ENCODE measurements at places on chromosomes 5 and 9.

DNA sequence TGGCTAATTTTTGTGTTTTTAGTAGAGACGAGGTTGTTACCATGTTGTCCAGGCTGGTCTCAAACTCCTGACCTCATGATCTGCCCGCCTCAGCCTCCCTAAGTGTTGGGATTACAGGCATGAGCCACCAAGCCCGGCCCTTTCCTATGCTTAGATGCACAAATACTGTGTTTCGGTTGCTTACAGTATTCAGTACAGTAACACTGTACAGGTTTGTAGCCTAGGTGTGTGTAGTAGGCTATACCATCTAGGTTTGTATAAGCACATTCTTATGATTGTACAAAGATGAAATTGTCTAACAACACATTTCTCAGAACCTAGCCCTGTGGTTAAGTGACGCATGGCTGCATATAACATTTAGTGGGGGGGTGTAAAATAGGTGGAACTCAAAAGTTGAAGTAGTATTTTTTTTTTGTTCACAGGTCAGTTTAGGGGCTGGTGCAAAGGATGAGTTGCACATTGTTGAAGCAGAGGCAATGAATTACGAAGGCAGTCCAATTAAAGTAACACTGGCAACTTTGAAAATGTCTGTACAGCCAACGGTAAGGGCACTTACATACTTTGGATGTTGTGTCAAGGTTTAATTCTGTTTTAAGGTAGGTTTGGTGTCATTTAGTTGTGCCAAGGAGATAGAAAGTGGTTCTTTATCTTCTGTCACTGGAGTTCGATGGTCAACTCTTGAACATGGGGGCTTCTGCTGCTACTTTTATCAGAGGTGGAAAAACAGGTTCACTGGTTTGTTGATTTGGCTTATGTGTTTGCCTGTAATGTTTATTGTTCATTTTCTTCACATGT lies 3.4 kb downstream of the NPM1 start:
- no peak for DNase-seq

DNA sequence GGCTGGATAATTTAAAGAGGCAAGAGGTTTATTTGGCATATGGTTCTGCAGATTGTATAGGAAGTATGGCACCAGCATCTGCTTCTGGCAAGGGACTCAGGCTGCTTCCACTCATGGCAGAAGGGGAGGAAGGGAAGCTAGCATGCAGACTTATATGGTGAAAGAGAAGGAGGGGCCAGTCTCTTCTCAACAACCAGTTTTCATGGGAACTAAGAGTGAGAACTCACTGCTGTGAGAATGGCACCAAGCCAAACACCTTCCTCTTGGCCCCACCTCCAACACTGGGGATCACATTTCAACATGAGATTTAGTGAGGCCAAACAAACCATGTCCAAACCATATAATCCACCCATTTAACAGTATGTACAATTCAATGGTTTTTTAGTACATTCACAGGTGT lies 113.3 kb upstream of the SHB start:
- no peak for DNase-seq

- no peak for DNase-seq
Observed at GRCh38 chr5:176371621-176372539, 6.6 kb downstream of the ARL10 start.

GRCh38 chr5:8694545-8694944 lies 825.6 kb downstream of the MTRR start:
- DNase-seq = no peak

DNA sequence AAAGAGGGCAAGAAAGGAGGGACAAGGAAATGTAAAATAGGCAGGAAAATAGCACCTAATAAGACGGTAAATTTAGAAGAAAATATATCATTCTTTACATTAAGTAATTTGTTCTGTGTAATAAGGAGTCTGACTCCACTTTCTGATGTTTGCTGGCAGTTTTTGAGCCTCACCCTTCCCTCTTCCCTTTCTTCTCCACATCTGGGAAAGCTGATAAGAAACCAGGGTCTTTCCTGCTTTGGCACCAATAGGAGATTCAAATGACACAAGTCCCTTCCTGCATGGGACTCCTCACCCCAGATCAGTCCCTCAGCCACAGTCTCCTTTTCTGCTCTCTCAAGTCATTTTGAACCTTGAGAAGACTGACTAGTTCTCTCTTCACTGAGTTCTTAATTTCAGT lies 31.2 kb upstream of the LECT2 start:
- DNase-seq = no peak

DNA sequence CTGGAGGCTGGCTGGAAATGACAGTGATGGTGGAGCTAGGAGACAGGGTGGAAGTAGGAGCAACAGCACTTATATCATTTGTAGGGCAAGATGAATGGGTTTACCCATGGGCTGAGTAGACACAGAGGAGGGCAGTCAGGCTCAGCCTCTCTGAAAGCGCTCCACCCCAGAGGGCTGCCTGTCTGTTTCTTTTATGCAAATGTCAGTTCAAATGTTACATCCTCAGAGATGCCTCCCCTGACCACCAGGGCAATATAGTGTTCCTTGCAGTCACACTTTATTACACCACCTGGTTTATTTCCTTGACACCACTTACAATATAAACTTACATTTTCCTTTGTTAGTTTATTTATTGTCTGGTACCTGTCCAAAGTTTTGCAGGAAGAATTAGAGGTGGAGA lies 159.5 kb upstream of the IL12B start:
- DNase-seq = no peak

GRCh38 chr9:110801426-110801825 lies 132.8 kb downstream of the MUSK start:
- DNase-seq = no peak

GRCh38 chr9:134839455-134840125 lies 41.0 kb upstream of the FCN2 start:
- no peak for DNase-seq

GRCh38 chr5:39520232-39520572 lies 95.4 kb upstream of the DAB2 start:
- no peak for DNase-seq

DNA sequence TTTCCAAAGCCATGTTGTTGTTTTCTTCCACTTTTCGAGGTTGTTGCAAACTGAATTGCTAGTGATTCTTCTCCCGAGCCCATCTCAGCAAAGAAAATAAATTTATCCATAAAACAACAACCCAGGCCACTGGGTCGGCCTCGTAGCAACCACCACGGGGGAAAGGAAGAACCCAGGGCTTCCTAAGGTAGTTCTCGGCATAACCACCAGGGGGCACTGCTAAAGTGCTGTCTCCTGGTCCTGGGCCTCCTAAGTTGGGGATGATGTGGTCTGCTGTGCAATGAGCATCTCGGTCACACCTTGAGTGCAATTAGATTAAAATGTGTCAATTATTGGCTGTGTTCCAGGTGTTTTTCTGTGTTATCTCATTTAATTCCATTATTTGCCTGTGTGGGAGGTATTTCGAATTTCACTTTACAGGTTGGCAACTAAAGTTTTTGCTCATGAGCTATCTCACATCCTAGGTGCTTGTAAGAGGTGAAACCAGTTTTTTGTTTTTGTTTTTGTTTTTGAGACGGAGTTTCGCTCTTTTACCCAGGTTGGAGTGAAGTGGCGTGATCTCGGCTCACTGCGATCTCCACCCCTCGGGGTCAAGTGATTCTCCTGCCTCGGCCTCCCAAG lies 102.8 kb upstream of the DAP start:
- DNase-seq = no peak

GRCh38 chr5:173454736-173455598 lies 126.8 kb upstream of the STC2 start:
- DNase-seq = no peak

GRCh38 chr5:94057655-94058054 lies 316.3 kb upstream of the POU5F2 start:
- no peak for DNase-seq

- DNase-seq = no peak
Observed at GRCh38 chr5:145499483-145499882, 335.7 kb downstream of the PRELID2 start.

- DNase-seq = no peak
Observed at GRCh38 chr5:73205305-73205704, 32.3 kb downstream of the TMEM174 start.

GRCh38 chr5:120139039-120139438 lies 325.1 kb upstream of the PRR16 start:
- DNase-seq = no peak

- DNase-seq = no peak
Observed at GRCh38 chr5:127206320-127207113, 84.1 kb upstream of the MEGF10 start.

DNA sequence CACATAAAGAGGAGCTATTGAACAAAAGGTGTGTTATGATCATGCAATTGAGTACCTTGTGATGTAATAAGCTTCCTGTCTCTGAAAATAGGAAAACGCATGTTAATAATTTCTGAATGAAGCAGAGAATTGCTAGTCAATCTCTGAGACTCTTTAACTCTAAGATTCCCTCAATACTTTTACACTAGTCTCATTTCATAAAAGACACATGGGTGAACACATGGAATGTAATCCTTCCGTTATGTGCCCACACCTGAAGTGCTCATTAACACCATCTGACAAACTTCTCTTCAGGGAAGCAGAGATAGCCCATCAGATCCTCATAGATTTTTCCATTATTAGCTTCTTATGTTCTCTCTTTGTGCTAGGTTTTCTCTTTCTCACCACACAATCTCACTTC lies 182.4 kb downstream of the TLR4 start:
- no peak for DNase-seq

- no peak for DNase-seq
Observed at GRCh38 chr5:111699324-111699723, 57.7 kb downstream of the NREP start.

GRCh38 chr5:177483042-177483441 lies 9.6 kb upstream of the DBN1 start:
- DNase-seq = no peak

GRCh38 chr5:40681363-40682153 lies 1.8 kb downstream of the PTGER4 start:
- DNase-seq = no peak

GRCh38 chr9:136947955-136948510 lies 3.0 kb downstream of the C8G start:
- DNase-seq = no peak

DNA sequence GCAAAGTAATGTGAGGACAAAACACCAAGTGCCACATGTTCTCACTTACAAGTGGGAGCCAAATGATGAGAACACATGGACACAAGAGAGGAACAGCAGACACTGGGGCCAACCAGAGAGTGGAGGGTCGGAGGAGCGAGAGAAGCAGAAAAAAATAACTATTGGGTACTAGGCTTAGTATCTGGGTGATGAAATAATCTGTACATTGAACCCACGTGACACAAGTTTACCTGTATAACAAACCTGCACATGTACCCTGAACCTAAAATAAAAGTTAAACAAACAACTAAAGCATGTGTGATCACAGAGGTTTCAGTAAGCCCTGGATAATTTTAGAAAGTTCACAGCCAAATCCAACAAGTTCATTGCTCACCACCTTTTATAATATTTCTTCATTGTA lies 160.1 kb downstream of the TENT4A start:
- DNase-seq = no peak

- DNase-seq = no peak
Observed at GRCh38 chr9:128102196-128102595, 25.3 kb downstream of the PTGES2 start.

DNA sequence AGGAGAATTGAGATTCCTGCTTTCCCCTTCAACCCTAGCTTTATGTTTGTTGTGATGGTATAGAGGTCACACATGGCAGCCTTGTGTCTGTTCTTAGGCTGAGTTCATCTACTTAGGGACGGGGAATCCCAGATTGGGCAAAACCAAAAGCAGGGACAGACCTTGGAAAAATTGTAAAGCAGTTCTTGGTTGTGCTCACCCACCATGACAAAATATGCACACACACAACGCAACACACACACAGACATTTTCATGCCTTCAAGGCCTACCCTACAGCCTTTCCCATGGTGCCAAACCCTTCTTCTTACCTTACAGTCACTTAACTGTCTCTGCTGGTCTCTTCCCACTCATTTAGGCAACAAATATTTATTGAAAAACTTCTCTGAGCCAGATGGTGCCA lies 14.8 kb downstream of the PCDHGC5 start:
- DNase-seq = no peak

DNA sequence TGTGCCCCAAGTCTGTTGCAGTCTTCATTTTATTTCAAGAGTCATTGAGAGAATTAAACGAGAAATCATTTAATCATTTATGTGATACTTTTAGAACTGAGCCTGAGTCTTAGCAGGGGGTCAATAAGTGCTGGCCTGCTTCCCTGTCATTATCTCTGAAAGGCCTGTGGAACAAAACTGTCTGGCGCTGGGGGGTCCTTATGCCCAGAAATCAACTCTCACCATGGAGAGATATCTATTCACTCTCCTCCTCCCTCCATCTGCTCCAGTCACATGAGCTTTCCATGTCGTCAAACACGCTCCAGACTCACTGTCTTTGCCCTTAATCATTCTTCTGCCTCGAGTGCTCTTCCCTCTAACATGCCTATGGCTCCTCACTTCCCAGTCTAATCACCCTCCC lies 136.8 kb downstream of the ESM1 start:
- DNase-seq = no peak

DNA sequence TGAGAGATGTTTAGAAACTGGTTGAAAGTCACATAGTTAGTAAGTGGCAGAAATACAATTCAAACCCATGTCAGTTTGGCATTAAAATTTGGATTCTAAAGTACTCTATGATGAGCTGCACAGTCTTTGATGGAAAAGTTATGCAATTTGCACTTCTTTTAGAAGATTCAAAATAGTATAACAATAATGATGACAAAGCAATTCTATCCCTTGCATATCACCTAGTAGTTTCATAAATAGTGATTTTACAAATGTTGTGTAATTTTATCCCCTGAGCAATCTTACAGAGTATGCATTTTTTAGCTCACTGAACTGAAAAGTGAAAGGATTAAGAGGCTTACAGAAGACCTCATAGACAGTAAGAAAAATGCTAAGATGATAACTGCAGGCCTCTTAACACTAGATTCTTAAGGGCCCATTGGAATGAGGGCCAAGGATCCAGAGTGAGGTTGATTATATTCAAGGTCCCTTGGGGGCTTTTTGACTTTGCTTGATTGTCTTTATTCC lies 3.7 kb downstream of the C5orf46 start:
- DNase-seq = no peak

GRCh38 chr5:150066901-150067396 lies 19.4 kb downstream of the CSF1R start:
- DNase-seq = no peak

- no peak for DNase-seq
Observed at GRCh38 chr5:173618927-173619519, 2.6 kb upstream of the BOD1 start.

GRCh38 chr9:14706530-14707140 lies 13.4 kb upstream of the ZDHHC21 start:
- DNase-seq = no peak

GRCh38 chr5:123007182-123007581 lies 29.3 kb downstream of the PPIC start:
- DNase-seq = no peak

- DNase-seq = peak; percentile 18
Observed at GRCh38 chr5:126446498-126447224, 23.5 kb downstream of the GRAMD2B start.

DNA sequence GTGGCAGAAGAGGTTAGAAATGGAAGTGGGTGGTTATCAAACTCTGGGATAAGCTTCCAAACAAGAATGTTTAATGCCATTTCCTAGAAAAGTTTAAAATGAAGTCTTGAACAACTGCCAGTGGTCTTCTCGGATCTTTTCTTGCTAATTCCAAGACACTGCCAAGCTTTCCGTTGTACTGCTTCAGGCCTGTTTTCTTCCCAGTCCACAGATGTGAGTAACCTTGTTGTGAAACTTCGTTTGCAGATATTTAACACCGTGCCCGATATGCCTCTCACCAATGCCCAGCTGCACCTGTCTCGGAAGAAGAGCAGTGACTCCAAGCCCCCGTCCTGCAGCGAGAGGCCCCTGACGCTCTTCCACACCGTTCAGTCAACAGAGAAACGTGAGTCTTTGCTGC lies 269.8 kb downstream of the NR3C1 start:
- DNase-seq = no peak

- DNase-seq = no peak
Observed at GRCh38 chr5:168879929-168880328, 300.8 kb upstream of the PANK3 start.
